Effector memory CD8-positive, alpha-beta T cell (primary cell): ENCODE measurements at places on chromosomes 7 and 10.

GRCh38 chr10:79244841-79245504, 102.3 kb upstream of the PPIF start:
- peak; percentile 31 for DNase-seq

DNA sequence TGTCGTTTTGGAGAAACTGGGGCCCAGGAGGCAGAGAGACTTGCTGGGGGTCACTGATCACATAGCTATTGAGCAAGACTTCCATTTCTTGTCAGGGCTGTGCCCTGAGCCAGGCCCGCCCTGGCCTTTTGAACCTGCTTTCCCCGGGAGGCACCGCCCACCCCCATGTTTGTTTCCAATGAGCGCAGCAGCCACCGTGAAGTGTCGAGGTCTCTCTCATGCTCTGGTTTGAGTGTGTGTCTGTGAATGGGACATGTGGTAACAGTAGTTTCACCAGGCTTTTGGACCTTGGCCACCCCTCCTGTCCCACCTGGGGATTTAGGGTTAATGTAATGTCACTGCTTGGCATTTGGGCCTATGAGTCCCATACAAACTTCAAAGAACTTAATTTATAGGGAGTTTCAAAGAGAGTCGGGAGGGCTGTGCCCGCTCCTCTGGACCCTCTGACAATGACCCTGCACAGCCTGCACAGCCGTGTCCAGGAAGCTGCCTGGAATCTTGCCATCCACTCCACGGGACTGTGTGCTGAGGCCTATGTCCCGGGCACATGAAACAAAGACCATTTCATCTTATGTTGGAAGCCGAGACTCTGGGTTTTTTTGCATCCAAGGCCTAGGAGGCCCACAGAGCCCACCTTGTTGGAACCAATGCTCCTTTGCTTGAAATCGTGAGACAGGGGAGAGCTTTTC, 6.3 kb downstream of the PRF1 start:
- no peak for DNase-seq

DNA sequence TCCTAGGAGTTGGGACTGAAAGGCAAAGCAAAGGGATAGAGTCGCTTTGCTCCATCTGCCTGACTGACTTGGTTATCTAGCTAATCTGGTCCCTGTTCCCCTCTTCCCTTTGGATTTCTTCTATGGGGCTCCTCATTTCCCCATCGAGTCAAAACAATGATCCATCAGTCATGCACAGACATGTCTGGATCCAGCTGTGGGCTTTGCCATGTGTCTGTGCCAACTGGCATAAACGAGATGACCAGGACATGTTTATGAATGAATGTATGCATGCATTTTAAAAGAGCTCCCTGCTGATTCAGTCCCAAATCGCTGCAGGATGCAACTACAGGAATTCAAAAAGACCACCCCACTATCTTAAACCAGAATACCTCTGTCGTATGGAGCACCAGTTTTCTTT, 122.0 kb downstream of the ARL4A start:
- no peak for DNase-seq

GRCh38 chr7:100847360-100847759, 5.2 kb upstream of the SLC12A9 start:
- no peak for DNase-seq

DNA sequence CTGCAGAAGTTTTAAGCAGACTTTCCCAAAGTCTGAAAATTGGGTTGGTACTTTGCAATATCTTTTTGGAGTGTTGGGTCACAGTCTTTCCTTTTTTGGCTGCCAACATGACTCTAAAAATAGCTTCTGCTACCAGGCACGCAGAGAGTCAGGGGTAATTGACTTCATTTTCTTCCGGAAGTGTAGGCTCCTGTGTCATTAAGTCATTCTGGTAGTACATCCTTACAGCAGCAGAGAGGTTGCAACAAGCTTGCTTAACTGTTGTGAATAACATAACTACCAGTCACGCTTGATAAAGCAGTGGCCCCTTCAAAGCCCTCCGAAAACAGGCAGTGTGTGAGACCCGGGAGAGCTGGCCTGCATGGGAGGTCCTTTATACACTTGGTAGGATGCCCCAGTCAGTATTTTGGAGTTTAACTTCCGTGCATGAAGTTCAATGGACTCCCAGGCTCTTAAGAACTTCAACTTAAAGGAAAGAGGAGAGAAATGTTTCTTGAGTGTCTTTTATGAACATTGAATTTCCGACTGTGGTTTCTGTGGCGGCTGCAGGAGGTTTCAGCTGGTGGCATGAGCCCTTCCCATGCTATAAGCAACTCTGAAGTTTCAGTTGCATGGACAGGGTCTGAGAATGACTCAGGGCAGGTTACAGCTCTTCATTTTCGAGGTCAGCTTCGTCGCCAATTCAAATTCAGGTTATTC, 310.7 kb downstream of the GALNT17 start:
- DNase-seq = no peak

GRCh38 chr10:12823328-12823727, 178.2 kb downstream of the CCDC3 start:
- no peak for DNase-seq

DNA sequence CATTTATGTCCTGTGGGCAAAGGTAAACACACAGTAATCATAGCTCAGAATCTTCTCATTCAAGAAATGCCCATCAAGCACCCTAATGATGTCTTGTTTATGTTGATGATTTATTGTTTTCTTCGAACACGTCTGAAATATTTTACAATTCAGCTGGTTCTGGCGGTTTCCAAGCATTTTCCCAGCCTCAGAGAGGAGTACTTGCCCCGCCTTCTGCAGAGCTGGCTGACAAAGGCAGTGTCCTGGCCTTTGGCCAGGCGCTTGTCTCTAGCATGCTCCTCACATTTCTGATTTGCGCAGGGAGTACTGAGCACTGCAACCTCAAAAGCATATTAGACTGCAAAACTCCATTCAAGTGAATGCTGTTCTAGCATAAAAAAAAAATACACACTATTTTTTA, 314.2 kb upstream of the GNAI1 start:
- DNase-seq = no peak

- DNase-seq = no peak
Measured at GRCh38 chr10:6221971-6222751, 19.4 kb downstream of the PFKFB3 start.

- DNase-seq = no peak
Measured at GRCh38 chr7:141189231-141189630, 115.4 kb downstream of the TMEM178B start.

GRCh38 chr10:5047912-5048628, 44.4 kb upstream of the AKR1C2 start:
- no peak for DNase-seq

- DNase-seq = no peak
Measured at GRCh38 chr7:158458096-158458495, 129.5 kb downstream of the PTPRN2 start.

GRCh38 chr10:1531883-1532597, 205.3 kb downstream of the ADARB2 start:
- no peak for DNase-seq

GRCh38 chr10:119466076-119466475, 76.4 kb downstream of the RGS10 start:
- no peak for DNase-seq

GRCh38 chr10:97399843-97400545, 1.1 kb downstream of the RRP12 start:
- DNase-seq = no peak

- no peak for DNase-seq
Measured at GRCh38 chr10:2987185-2987768, 80.1 kb upstream of the PFKP start.

- no peak for DNase-seq
Measured at GRCh38 chr10:132774902-132775863, 10.8 kb downstream of the NKX6-2 start.

- DNase-seq = no peak
Measured at GRCh38 chr10:12825260-12825849, 176.2 kb downstream of the CCDC3 start.

GRCh38 chr10:31153692-31154091, 122.0 kb upstream of the ZNF438 start:
- no peak for DNase-seq

DNA sequence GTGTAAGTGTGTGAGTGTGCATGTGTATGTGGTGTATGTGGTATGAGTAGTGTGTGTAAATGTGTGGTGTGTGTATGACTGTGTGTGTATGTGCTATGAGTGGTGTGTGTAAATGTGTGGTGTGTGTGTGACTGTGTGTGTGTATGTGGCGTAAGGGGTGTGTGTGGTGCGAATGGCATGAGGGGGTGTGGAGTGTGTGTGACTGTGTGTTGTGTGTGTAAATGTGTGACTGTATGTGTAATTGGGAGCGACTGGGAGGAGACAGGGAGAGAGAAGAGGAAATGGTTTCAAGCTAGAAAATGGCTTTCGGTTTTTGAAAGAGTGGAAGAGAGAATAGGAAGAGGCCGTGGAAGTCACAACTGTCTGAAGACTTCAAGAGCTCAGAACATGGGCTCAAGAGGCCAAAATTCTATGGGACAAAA, 23.6 kb upstream of the GATAD1 start:
- no peak for DNase-seq

DNA sequence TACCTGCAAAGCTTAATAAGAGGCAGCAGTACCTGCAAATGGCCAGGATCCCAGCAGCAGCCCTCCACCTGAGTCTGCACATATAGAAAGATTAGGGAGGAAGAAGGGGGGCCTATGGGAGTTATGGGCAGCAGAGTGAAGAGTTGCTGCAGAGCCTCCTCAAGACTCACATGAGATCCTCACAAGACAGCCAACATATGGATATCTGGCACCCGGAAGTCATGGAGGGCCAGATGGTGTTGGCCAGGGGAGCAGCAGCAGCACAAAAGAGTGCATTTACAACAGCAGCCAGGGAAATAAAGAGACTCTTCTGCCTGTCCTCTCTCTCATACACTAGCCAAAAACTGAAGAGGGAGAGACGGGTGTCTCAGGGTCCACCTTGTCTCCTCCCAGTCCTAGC, 4.0 kb upstream of the TAS2R40 start:
- DNase-seq = no peak

DNA sequence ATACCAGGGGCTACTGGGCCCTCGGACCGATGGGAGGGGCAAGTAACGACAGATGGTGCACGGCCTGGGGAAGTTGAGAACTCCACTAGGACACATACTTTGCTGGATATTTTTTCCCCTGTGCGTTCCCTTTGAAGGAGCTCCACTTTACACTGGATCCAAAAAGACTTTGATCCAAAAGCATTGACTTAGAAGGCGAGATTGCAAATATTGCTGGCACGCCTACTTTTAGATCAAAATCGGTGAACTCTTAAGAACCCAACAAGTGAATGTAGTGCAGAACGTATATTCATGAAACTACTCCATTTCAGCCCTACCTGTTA, 436 bp upstream of the SLC25A13 start:
- no peak for DNase-seq

GRCh38 chr7:18659746-18660145, 164.2 kb downstream of the HDAC9 start:
- DNase-seq = no peak

GRCh38 chr7:30181736-30182522, 47.1 kb downstream of the MTURN start:
- no peak for DNase-seq

GRCh38 chr7:213324-213993, 21.1 kb downstream of the FAM20C start:
- no peak for DNase-seq

GRCh38 chr10:13993169-13993568, 337.6 kb downstream of the FRMD4A start:
- DNase-seq = no peak

DNA sequence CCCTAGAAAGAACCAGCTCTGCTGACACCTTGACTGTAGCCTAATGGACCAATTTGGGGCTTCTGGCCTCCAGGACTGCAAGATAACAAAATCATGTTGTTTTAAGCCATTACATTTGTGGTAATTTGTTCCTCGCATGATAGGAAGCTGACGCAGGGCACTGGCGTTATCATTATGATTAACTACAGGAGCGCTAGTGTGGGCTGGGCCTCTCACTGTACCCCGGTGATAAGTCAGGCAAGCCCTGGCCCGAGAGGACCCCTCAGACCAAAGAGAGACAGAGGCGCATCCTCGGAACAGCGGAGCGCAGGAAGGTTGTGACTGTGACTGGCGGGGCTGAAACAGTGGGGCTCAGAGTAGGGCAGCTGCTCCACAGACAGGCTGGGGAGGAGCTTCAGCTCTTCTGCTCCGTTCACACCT, 150.3 kb upstream of the CHST15 start:
- DNase-seq = no peak

DNA sequence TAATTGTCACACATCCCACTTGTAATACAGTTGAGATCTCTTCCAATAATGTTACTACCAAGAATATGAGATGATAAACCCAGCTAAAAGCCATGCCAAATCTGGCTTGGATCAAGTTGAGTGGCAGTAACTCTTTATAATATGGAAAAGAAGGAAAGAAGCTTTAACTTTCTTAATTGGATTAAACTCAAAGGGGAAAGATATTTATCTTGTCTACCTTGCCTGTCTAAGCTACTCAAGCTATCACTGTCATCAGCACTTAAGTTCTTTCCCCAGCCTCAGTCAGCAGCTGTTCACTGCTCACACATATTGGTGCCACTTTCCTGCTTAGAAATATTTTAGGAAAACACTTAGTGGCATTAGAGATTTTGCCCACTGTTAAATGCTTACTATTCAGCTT, 350.7 kb downstream of the IPMK start:
- no peak for DNase-seq
